ENCODE measurements at places on chromosomes 12 and 14.

GRCh38 chr12:124994437-124994975 is 1.1 kb downstream of the BRI3BP start:
- no peak for DNase-seq

- peak; percentile 64 for DNase-seq
These were observed 46.8 kb upstream of the DLK1 start for GRCh38 chr14:100679707-100680438.

- DNase-seq, result no peak
These were observed 5.3 kb downstream of the CLEC2A start for GRCh38 chr12:9926876-9927275.

- DNase-seq, result no peak
These were observed 41.8 kb downstream of the TUNAR start for GRCh38 chr14:95918466-95918865.

DNA sequence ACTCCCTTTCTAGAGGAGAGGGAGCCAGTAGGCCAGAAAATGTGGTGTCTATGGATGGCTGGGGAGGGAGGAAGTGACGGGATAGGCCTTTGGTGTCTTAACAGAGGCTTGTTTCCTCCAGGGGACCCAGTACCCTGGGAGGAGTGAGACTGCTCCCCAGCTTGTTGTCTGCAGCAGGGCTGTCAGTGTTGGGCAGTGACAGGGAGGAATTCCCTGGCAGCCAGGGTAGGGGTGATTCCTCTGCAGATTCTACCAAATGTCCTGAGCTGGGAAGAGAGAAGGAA is 64.0 kb downstream of the GALNT16 start:
- DNase-seq, result no peak

DNA sequence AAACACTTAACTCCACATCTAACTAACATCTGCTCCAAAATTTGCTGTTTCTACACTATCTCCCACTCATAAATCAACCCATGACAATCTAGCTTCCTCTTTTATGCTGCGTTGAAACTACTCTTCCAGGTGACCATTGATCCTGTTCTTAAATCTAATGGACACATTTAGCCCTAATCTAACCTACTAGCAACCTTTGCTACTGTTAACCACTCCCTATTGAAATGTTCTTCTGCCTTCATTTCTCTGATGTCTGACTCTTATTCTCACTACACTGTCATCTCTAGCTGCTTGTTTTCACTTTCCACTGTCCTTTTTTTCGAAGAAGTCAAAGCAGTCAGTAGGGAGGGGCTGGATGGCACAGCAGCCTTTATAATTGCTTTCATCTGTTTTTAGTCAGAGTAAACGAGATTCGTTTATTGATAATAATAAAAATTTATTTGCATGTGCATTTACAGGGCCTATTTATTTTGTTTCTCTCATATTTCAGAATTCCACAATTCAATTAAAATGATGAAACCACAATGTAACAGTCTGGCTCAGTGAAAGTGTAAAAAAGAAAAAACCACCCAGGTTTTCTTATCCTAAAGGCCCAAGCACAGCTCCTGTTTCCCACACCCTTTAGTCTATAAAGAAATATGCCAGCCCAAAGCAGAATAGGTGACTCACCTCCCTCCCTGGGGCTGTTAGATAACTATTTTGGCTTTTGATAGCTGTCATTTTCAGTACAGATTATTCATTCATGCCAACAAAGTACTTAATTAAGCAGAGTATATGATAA is 44.9 kb downstream of the ATP2B1 start:
- no peak for DNase-seq

GRCh38 chr12:21111732-21112131 is 19.3 kb upstream of the SLCO1B1 start:
- DNase-seq, result no peak

- no peak for DNase-seq
These were observed 19.7 kb upstream of the CD9 start for GRCh38 chr12:6180268-6181051.

- DNase-seq, result no peak
These were observed 99.5 kb downstream of the PDZRN4 start for GRCh38 chr12:41287500-41288141.

DNA sequence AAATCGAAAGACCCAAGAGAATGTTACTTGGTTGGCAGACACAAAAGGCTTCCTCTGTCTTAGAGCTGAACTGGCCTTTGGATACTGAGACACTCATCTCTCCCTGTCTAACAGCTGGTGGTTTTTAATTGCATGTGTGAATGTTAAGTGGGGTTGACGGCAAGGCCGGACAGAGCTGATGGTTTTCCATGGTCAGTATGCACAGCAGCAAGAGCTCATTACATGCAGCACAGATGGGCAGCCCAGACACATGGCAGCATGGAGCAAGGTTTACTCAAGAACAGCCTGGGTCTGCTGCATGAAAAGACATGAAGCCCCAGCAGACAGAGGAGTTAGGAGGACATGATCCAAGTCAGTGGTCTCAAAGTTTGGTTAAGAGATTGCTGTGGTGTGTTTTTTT is 27.8 kb upstream of the CACNA2D4 start:
- DNase-seq, result no peak

DNA sequence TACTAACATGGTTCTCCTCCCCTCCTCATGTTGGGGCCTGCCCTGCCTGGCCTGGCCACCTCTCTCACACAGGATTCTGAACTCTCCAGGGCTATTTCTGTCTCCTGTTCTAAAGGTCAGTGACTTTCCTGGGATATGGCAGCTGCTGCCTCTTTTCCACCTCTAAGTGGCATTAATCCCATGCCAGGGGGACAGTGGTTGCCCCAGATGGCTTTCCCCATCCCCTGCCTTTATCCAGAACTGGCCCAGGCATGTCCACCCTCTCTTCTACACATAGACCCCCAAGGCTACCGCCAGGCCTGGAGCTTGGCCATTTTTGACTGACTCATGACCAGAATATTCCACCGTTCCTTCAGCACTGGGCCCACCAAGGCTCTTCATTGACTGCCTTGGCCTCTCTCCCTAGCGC is 90.4 kb downstream of the IRF2BPL start:
- no peak for DNase-seq

- no peak for DNase-seq
These were observed 24.9 kb downstream of the CATSPERB start for GRCh38 chr14:91706996-91707395.
